ENCODE measurements at places on chromosomes 16 and 17.

DNA sequence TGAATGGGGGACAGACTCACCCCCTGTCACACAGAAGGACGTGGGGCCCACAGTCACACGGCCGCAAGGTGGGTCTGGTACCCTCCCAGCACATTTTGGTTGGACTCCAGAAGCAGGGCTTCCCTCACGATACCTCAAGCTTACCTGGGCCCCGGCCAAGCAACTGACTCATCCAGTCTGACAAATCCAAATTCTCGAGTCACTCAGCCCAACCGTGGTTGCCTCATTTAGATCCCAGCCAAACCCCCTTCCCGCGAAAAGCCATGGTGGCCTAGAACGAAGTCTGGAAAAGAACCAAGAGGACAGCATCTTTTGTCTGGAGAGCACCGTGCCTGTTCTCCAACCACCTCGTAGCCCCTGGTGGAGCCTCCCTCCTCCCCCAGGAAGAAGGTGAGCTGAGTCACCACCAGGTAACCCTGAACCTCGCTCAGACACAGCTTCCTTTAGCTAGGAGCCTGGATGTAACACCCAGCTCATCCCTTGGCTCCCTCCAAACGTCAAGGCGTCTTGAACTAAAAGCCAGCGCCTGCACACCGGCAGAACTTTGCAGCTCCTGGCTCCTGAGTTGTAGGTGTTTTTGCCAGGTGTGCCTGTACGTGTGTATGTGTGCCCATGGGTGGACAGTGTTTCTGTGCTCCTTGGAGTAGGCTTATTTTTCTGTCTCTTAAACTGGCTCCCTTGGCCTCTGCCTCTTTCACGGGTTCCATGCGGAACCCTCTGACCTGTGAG lies 78.9 kb downstream of the CMIP start:
- no peak for DNase-seq
- H3K27me3 ChIP-seq, result no peaks in the 10 kb centered on the region
- no peak overlapping the region for H3K27ac ChIP-seq
- no peaks in the 10 kb centered on the region for H3K36me3 ChIP-seq
- H3K4me1 ChIP-seq, result peaks cover 54% of the 10 kb centered on the region

- no peak overlapping the region for H3K4me3 ChIP-seq
Observed at GRCh38 chr16:82344157-82344556, 174.1 kb upstream of the MPHOSPH6 start.

DNA sequence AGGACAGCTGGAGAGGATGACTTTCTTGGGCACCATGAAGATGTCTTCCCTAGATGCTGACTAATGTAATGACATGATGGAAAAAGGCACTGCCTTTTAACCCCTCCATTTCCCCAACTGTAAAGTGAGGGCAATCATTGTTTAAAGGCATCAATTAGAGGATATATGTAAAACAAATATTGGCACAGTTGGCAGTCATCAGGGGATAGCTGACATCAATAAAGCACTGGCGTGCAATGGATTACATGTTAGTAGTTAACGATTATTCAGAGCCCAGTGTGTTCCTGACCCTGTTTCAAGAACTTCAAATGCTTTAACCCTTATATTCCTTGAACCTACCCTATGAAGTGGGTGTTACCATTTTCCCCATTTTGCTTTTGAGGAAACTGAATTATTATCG lies 100.7 kb downstream of the TMEM114 start:
- no peak for DNase-seq
- H3K4me3 ChIP-seq, result no peak overlapping the region
- H3K27me3 ChIP-seq, result no peaks in the 10 kb centered on the region
- H3K27ac ChIP-seq, result no peak overlapping the region
- H3K4me1 ChIP-seq, result no peaks in the 10 kb centered on the region
- no peaks in the 10 kb centered on the region for H3K36me3 ChIP-seq

DNA sequence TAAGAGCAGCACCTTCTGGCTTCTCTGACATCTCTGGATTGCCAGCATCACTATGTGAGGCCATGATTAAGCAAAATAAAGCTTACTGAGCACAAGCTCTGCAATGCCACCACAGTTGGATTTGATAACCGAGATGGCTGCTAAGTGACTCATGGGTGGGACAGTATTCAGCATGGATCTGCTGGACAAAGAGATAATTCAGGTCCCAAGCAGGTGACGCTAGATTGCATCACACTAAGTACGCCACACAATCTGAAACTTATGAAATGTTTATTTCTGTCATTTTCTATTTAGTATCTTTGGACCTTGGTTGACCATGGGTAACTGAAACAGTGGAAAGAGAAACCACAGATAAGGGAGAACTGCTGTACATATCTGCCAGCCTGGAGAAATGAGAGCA lies 27.4 kb downstream of the CDRT15 start:
- peaks cover 16% of the 10 kb centered on the region for H3K36me3 ChIP-seq
- no peak for DNase-seq
- H3K27ac ChIP-seq, result no peak overlapping the region
- H3K27me3 ChIP-seq, result no peaks in the 10 kb centered on the region
- no peaks in the 10 kb centered on the region for H3K4me1 ChIP-seq
- no peak overlapping the region for H3K4me3 ChIP-seq

GRCh38 chr16:51409001-51409675 lies 258.1 kb upstream of the SALL1 start:
- H3K27ac ChIP-seq, result no peak overlapping the region
- H3K4me1 ChIP-seq, result no peaks in the 10 kb centered on the region
- H3K36me3 ChIP-seq, result no peaks in the 10 kb centered on the region
- DNase-seq, result no peak
- H3K27me3 ChIP-seq, result no peaks in the 10 kb centered on the region

DNA sequence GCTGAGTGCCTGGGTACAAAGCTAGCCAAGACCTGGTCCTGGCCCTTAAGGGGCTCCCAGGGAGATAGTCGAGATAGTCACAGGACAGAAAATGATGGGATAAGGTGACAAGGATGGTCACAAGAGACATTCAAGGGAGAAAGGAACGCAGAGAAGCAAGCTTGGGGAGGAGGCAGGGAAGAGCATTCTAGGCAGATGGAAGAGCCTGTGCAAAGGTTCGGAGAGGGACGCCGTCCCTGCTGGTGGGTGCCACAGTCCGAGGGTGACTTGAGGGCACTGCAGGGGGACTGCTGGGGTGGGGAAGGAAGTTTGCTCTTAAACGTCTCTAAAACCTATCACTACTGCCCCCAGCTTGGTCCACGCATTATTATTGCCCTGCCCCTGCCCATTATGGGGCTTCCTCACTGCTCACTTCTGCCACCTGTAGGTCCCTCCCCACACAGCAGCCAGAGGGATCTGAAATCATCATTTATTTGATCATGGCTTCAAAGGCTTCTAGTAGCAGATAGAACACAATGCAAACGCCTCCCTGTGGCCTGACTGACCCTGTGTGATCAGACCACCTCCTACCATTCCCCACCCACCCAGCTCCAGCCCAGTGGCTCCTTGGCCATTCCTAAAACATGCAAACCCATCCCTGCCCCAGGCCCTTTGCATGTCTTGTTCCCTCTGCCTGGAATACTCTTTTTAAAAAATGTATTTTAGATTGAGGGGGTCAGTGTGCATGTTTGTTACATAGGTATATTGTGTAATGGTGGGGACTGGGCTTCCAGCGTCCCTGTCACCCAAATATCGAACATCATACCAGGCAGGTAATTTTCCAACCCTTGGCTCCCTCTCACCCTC lies 60.3 kb downstream of the RMI2 start:
- no peak overlapping the region for H3K4me3 ChIP-seq
- H3K27ac ChIP-seq, result no peak overlapping the region
- H3K4me1 ChIP-seq, result peaks cover under 1% of the 10 kb centered on the region
- no peaks in the 10 kb centered on the region for H3K27me3 ChIP-seq

DNA sequence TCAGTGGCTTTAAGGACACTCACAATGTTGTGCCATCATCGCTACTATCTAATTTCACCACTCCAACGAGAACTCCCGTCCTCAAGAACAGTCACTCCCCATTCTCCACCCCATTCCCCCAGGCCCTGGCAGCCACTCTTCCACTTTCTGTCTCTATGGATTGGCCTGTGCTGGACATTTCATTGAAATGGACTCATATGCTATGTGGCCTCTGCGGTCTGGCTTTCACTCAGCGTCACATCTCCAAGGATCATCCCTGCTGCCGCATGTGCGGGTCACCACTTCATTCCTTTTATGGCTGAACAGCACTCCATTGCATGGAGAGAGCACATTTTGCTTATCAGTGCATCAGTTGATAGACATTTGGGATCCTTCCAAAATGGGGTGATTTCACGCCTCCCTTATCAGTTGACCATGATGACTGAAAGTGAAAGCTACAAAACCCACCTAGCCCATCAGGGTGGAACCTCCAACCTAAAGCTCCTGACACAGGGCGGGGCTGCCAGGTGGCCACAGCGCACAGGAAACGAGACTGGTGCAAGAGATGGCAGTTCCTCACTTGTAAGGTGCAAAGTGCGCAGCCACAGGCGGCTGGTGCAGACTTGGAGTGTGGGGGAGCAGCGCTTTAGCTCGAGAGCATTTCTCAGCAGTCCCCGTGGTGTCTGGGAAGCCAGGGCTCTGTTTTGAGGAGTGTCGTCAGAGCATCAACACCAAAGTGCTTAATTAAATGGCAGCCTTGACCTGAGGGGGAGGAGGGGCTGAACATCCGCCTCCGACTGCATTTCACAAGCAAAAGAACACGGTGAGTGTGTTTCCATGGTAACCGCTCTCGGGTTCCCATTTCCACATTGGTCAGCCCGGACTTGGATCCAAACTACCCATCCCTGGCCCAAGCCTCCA lies 23.8 kb downstream of the COTL1 start:
- H3K27ac ChIP-seq, result peak overlapping the region; percentile 89
- DNase-seq, result no peak

- no peaks in the 10 kb centered on the region for H3K4me1 ChIP-seq
- no peak overlapping the region for H3K4me3 ChIP-seq
- no peaks in the 10 kb centered on the region for H3K27me3 ChIP-seq
Observed at GRCh38 chr17:33776304-33776703, 478.8 kb upstream of the CCL2 start.

DNA sequence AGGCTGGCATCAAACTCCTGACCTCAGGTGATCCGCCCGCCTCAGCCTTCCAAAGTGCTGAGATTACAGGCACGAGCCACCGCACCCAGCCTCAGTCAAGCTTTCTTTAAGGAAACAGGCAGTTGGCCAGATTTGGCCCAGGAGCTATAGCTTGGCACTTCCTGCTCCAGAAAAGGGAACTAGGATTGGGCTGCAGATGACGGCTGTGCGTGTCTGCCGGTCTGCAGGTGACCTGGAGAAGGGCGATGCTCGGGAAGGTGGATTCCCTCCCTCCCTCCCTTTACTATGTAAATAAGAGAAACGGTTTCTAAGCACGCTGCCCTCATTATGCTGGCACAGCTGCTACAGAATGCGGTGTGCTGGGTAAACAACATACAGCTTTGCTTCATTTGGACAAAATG lies 215.9 kb downstream of the RPTOR start:
- H3K36me3 ChIP-seq, result peaks cover 7% of the 10 kb centered on the region
- no peak overlapping the region for H3K27ac ChIP-seq
- H3K27me3 ChIP-seq, result no peaks in the 10 kb centered on the region
- peaks cover 39% of the 10 kb centered on the region for H3K4me1 ChIP-seq

DNA sequence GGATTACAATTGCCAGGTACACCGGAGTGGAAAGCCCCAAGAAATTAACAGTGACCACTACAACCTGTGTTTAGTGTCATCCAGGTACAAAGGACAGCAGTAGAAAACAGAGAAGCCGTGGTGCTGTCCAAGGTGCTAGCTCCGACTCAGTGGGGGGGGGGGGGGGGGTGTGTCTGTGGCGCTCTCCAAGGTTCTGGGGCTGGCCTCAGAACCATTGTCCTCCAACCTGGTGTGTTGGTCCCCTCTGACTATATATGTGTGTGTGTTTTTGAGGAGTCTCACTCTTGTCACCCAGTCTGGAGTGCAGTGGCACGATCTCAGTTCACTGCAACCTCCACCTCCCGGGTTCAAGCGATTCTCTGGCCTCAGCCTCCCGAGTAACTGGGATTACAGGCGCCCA lies 5.8 kb upstream of the ZNF23 start:
- DNase-seq, result peak; percentile 49
- H3K4me1 ChIP-seq, result peaks cover 2% of the 10 kb centered on the region
- H3K27ac ChIP-seq, result no peak overlapping the region

DNA sequence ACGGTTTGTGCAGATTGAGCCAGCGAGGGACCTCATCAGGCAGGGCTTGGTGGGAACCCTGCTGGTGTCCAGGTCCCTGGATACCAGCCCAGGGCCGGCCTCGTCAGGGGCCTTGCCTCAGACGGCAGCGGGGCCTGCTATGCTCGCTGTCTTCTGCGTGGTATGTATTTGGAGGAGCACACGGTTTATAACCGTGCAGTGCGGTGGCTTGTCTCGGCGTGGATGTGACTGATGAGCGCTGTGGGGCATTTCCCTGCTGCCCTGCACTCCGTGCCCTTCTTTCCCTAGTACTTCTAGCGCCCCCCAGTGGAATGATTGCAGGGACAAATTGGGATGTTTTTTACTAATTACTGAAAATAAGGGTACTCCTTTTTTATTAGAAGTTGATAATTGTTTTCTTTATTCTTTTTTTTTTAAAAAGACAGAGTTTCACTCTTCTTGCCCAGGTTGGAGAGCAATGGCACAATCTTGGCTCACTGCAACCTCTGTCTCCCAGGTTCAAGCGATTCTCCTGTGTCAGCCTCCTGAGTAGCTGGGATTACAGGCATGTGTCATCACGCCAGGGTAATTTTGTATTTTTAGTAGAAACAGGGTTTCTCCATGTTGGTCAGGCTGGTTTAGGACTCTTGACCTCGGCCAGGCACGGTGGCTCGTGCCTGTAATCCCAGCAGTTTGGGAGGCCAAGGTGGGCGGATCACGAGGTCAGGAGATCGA lies 15.3 kb downstream of the TBCD start:
- no peaks in the 10 kb centered on the region for H3K4me1 ChIP-seq
- H3K4me3 ChIP-seq, result no peak overlapping the region
- H3K27ac ChIP-seq, result no peak overlapping the region
- H3K27me3 ChIP-seq, result no peaks in the 10 kb centered on the region
- no peak for DNase-seq

- no peaks in the 10 kb centered on the region for H3K27me3 ChIP-seq
- H3K36me3 ChIP-seq, result no peaks in the 10 kb centered on the region
- peaks cover 47% of the 10 kb centered on the region for H3K4me1 ChIP-seq
- peak overlapping the region; percentile 67 for H3K27ac ChIP-seq
- no peak overlapping the region for H3K4me3 ChIP-seq
Observed at GRCh38 chr17:10156948-10157607, 41.3 kb downstream of the GAS7 start.

GRCh38 chr17:81386646-81387099 lies 8.6 kb upstream of the BAHCC1 start:
- peak overlapping the region; percentile 92 for H3K27ac ChIP-seq
- H3K36me3 ChIP-seq, result no peaks in the 10 kb centered on the region
- peak overlapping the region; percentile 56 for H3K4me3 ChIP-seq
- no peak for DNase-seq
- peaks cover 24% of the 10 kb centered on the region for H3K4me1 ChIP-seq

DNA sequence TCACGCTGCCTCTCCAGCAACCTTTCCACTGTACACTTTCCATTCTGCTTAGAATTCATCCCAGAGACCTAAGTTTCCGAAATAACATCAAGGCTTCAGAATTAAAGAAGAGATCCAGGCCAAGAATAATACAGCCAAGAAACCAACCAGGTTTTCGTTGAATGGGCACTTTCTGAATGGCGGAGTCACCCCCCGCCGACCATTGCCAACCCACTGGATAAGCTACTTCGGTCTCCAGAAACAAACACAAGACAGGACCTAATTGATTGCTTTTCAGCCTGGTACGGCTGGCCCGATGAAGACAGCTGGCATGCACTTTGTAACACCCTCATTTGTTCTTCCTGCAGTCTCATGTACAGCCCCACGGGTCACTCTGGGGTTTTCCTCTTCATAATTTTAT lies 308.1 kb upstream of the ZFHX3 start:
- no peaks in the 10 kb centered on the region for H3K4me1 ChIP-seq
- H3K27me3 ChIP-seq, result peaks cover 17% of the 10 kb centered on the region
- no peak overlapping the region for H3K4me3 ChIP-seq
- no peak overlapping the region for H3K27ac ChIP-seq
- no peaks in the 10 kb centered on the region for H3K36me3 ChIP-seq

- H3K36me3 ChIP-seq, result no peaks in the 10 kb centered on the region
- H3K27ac ChIP-seq, result no peak overlapping the region
- no peaks in the 10 kb centered on the region for H3K27me3 ChIP-seq
Observed at GRCh38 chr16:55810451-55810961, 22.4 kb downstream of the CES1 start.

Data from left lung (tissue), 14 donors.